ENCODE measurements at places on chromosomes 3 and 15.

DNA sequence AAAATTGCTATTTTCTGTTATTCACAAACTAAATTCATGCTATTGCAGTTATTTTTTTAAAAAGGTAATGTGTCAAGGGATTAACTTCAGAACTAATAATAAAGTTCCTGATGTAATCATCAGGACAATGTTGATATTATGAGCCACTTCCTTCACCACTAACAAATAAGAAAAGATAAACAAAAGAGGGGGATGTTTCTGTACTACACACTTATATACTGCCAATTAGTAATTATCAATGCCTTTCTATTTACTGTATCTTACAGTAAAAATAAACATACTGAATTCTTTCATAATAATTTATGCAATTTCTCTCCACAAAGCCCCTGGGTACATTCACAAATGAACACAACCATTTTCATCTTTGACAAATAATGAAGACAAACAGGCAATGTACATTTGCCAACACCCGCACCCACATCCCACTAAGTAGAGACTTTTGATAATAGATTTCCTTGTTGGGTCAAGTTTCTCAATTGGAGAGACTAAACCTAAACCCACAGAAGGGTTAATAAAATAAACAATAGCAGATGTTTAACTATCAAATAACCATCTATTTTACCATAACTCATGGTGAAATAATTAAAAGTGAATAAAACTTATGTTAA, 3.7 kb downstream of the CBLB start:
- DNase-seq, result no peak

- DNase-seq, result no peak
Observed at GRCh38 chr3:186216900-186217819, 108.3 kb upstream of the ETV5 start.

DNA sequence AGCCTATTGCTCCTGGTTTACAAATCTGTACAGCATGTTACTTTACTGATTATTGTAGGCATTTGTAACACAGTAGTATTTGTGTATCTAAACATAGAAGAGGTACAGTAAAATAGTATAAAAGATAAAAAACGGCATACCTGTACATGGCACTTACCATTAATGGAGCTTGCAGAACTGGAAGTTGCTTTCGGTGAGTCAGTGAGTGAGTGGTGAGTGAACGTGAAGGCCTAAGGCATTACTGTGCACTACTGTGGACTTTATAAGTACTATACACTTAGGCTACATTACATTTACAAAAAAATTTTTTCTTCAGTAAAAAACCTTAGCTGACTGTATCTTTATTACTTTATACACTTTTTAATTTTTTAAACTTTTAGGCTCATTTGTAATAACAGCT, 90.9 kb downstream of the RAP2B start:
- DNase-seq, result peak; percentile 69

DNA sequence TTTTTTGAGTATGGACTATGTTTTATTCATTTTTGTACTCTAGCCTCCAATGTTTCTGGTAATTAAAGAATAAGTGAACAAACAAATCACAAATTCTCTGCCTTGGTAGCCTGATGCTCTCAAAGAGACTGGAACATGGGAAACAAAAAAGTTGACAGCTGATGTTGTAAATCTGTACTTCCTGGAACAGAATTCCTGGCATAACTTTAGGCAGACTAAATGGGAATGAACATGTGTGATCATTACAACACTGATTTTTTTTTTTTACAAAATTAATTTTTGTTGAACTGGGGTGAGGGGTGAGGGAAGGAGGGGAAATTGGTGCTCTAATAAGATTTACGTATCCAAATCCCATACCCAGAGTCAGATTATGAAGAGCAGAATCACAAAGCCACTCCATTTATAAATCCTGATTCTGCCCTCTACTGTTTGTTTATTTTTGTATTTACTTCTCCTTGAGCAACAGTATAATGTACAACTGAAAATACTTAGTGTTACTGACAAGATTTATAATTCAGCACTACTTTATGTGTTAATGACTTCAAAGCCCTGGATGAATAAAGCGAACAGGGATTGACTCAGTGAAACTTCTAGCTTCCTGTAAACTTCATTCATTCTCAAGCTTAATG, 165.0 kb downstream of the FRMD5 start:
- no peak for DNase-seq

DNA sequence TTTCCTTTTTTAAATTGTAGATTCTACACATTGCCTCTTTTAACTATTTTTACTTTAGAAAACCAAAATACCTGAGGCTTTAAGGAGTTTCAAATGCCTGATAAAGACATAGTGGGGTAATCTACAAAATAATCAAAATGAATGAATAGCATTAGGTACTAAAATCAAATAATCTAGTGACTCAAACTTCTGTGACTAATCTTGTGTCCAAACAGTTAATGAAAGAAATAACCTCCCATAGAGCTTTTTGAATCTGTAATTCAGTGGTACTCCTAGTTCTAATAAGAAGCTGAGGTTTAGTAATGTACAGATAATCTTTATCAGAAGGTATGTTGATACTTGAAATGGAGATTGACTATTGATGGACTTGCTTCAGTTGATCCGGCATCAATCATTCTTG, 53.0 kb downstream of the DTWD1 start:
- DNase-seq, result no peak

- DNase-seq, result no peak
Observed at GRCh38 chr15:81825136-81825535, 220.7 kb downstream of the MEX3B start.

DNA sequence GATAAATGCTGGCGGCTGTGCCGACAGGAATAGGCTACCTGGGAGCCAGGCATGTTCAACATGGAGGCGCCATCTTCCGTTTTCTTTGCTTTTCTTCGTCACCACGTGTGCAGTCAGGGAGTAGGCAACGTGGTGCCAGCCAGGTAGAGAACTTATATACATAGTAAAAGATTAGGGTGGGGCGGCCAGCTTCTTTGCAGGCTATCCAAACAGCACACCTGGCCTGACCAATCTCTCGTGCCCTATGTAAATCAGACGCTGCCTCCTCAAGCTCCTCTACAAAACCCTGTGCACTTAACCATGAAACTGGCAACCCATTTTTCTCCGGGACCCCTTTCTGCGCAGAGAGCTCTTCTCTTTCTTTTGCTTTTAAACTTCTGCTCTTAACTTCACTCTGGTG, 28.6 kb upstream of the OR5K4 start:
- DNase-seq, result no peak

GRCh38 chr15:34101366-34102174, at the start of the genes EMC7 and PGBD4:
TSS of gene EMC7 (minus strand) at chr15:34101862. CDS start at chr15:34101839, 23 bp downstream.
TSS of gene PGBD4 (plus strand) at chr15:34102083. CDS start at chr15:34102532, 449 bp downstream.
- peak; percentile 98 for DNase-seq

- no peak for DNase-seq
Observed at GRCh38 chr3:176430244-176431037, 766.8 kb downstream of the TBL1XR1 start.

Data from epithelial cell of prostate (primary cell).